GM10248 (cell line): ENCODE measurements at places on chromosomes 12 and 14.

DNA sequence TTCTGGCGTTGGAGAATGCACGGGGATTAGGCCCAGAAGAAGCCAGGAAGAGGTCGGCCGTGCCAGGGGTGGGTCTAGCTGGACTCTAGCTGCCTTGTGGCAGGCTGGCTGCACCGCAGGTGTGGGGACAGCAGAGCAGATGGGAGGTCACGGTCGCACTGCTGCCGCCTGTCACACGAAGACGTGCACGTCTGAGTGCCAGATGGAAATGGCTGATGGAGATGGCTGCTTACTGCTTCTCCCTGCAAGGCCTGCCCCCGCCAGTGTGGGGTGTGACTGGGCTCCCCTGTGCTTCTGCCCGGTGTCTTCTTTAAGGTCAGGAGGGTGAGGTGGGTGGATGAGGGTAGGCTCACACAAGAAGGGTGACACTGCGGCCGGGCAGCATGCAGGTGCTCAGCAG, 79.0 kb downstream of the MOK start:
- no peak for DNase-seq

- DNase-seq, result no peak
These were observed 160.7 kb downstream of the PHLDA1 start for GRCh38 chr12:75870878-75871277.

DNA sequence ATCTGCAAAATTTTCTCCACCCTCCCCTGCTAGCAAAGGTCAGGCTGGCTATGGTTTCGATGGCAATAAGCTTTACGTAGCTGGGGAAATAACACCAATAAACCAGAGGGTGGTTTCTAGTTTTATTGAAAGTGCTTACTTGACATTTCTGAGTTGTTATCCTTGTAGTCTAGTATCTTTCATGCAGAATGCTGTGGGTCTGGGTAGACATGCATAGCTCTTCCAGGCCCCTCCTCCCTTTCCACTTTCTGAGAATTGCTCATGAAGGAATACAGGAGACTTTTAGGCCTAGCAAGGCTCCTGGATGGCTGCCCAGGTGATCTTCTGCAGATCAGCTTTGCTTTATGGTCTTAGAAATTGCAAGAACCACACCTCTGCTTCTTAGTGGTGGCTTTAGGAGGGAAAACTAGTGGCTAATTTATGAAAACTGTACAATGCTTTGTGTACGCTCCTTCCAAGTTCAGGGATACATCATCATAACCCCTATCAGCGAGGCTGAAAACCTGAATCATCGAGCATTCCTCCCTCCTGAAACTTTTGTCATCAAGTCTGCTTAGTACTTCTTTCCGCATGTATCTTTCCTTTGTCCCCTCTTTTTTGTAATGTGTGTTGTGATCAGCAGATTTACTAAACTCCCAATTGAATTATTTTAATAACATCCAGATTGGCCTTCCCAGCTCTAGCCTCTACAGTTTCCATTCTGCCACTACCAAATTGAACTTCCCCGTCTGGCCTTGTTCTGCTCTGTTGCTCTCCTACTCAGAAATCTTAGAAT, 473.0 kb downstream of the RAD51B start:
- no peak for DNase-seq

GRCh38 chr14:104394409-104394851, 185.1 kb upstream of the C14orf180 start:
- DNase-seq, result no peak

- DNase-seq, result no peak
These were observed 250.0 kb upstream of the PLEKHG7 start for GRCh38 chr12:92452763-92453162.

DNA sequence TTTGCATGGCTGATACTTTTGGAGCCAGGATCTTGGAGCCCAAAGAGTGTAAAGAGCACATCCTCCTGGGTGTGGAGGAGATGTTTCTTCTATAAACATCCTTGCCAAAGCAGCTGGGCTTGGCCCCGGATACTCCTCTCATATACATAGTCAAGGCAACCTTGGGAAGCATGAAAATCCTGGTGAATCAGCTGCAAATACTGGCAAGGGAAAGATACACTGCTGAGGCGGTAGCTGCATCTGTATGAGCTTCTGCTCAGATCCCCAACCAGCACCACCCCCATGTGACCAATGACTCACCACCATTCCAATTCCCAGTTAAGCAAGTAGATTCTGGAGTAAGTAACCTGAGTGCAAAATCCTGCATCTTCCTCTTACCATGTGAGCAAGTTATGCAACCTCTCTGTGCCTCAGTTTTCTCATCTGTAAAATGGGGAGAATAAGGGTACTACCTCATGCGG, 567.4 kb downstream of the MED13L start:
- DNase-seq, result no peak

DNA sequence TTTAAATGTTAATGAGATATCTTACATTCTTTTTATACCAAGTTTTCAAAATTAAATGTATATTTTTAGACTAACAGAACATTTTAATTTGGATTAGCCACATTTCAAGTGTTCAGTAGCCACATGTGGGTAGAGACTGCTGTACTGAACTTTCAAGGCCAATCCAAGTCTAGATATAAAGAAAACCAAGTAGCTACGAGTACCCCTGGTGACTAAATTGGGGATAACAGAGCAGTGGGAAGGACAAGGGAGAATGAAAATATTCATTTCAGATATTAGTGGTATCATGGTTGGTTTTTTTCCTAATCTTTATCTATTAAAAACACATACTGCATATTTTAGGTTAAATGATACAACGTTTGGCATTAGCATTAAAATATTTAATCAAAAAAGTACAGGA, 69.4 kb upstream of the RHOJ start:
- no peak for DNase-seq

DNA sequence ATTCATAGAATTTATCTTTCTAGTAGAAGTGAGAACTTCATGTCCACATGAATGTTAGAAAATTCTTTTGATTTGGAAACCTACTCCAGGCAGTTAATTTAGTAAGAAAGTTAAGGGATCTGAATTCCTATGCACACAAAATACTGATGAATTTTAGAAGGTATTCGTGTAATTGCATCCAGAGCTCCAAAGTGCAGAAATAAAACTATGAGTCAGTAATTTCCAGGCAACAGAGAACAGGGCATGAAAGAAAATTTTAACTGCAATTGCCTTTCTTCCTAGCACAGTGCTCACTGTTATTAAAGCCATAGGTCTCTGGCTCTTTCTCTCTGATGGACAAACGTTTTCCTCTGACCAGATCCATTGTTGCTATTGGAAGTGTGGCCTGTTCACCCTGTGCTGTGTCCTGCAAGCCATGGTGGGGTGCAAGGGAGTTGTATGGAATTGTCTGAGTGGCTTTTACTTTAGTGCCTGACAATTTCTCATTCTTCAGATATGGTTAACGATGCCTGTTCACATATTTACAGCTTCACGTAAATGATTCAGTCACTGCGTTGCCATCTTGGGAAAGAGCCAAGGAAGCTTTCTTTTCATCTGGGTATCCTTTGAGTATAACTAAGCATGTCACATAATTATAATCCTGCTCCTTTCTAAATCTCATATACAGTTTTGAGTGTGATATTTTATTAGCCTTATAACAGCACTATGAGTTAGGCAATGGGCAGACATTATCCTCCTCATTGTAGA, 145.1 kb downstream of the ACSS3 start:
- no peak for DNase-seq

DNA sequence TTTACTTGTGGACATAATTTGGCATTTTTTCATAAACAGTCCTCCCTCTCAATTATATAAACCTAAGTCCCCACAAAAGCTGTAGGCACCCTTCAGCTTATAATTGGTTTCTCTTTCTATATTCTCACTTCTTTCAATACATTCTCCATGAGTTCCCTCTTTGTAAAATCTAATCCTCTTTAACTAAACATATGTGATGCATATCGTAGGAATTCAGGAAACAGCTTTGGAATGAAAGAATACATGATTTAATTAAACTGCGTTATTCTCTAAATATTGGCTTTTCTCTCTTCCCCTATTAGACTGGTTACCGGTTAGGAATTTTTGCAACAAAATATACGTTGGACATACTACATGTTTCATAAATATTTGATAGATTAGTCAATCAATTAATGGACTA, 1122.6 kb downstream of the FLRT2 start:
- no peak for DNase-seq

- DNase-seq, result no peak
These were observed 29.8 kb downstream of the GPATCH2L start for GRCh38 chr14:76181546-76181945.

- no peak for DNase-seq
These were observed 51.2 kb downstream of the TEAD4 start for GRCh38 chr12:3010214-3010930.

DNA sequence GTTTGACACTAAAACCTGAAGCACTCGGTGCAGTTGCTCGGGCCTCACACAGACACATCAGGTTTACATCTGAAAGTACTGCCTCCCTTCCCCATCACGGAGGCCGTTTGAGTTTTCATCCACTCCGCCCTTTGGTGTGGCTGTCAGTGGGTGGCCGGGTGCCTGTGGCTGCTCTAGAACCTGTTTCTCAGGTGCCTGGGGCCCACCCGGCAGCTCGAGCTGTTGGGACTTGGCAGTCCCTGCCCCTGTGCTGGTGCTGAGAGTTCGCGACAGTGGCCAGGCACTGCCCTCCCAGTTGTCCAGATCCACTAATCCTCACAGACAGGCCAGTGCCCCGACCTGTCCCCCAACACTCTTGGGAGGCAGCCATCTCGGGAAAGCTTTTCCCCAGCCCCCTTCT, 22.4 kb downstream of the XRCC3 start:
- DNase-seq, result no peak
